ENCODE measurements at places on chromosomes 1 and 21. TPM values are rescaled to one million over a fixed set of nuclear protein-coding genes. Genes with fewer than 3 reads are reported as not detected.

- DNase-seq, result no peak
These were observed 287.5 kb downstream of the HLX start for GRCh38 chr1:221166559-221167318.

DNA sequence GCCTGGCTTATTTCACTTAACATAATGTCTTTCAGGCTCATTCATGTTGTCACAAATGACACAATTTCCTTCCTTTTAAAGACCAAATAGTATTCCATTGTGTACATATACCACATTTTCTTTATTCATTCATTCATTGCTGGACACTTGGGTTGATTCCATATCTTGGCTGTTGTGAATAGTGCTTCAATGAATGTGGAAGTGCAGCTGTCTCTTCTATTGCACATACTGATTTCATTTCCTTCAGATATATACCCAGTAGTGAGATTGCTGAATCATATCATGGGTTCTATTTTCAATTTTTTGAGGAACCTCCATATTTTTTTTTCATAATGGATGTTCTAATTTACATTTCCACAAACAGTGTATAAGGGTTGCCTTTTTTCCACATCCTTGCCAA lies 38.6 kb upstream of the WLS start:
- DNase-seq, result no peak

GRCh38 chr1:168917796-168918195 lies 188.7 kb upstream of the ATP1B1 start:
- no peak for DNase-seq

- DNase-seq, result no peak
These were observed 3.5 kb upstream of the FCMR start for GRCh38 chr1:206925106-206925736.

DNA sequence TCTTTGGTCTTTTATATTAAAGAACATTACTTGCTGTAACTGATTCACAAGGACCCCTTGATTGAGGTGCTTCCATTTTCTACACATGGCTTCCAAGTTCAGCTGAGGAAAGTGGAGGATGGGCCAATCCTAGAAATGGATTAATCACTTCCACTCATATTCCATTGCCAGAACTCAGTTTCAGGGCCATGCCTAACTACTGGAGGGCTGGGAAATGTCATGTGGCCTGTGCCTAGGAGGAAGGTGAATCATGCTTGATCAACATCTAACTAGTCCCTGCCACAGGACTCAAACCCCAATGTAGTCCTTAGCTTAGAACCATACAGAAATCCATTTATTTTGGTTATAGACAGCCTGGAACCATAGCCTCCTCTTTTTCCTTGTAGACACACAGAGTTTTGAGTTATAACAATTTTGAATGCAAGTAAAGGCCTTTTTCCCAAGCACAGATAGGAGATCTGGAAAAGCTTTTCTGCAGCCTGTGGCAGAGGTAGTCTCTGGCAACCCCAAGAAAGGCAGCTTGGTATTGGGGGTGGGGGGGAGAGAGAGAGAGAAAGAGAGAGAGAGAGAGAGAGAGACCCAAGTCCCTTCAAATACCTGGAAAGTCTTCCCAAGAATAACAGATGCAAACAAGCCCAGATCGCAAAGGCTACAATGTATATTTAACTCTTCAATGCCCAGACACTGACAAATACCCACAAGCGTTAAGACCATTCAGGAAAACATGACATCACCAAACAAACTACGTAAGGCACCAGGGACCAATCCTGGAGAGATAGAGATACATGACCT lies 12.5 kb downstream of the MAST2 start:
- DNase-seq, result no peak

- DNase-seq, result peak; percentile 10
These were observed 74.3 kb upstream of the PAX7 start for GRCh38 chr1:18556364-18556763.

DNA sequence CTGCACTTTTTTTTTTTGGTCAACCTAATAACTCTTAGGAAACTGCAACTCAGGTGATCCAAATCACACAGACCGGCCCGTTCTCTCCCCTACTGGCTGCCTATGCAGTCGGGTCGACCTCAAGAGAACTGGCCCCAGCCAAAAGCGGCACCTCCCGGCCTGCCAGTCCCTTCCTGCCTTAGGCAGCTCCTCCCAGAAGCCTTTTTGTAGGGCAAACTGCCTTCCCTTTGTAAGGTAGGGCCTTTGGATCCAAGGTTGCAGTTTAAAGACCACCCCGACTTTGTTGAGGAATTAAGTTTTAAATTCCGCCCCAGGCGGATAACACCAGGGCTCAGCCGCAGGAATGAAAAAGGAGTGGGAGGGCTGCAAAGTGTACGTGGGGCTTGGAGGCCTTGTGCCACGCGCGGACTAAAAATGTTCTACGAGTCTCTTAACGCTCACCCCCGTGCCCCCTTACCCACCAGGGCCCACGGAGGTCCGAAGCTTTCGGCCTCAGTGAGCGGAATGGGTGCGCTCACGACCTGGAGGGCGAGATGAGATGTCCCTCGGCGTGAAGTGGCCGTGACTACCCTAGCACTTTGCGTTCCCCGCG lies 642 bp upstream of the ST3GAL3 start:
- peak; percentile 23 for DNase-seq

- DNase-seq, result no peak
These were observed 22.9 kb downstream of the PRDM2 start for GRCh38 chr1:13722808-13723360.

DNA sequence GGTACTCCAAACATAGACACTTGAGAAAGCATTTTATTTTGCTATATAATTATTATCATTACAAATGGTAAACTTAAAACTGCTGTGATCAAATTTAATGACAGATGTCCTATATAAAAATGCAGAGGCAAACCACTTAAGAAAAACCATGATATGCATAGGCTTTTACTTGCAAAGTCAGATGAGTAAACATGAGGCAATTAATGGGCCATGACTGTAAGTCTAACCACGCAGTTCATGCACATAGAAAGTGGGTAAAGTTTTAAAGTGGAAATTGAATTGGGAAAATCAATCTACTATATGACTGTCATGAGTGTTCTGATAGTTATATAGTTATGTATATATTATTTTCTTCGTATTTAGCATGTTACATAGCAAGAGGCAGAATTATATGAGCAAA lies 219.2 kb downstream of the PTPRC start:
- DNase-seq, result no peak

Gene AZIN2
- total RNA-seq, result 2.6 TPM

Gene TFF3
- not detected for total RNA-seq

Gene OR6K3
- total RNA-seq, result not detected

Gene IFI16
- 60.5 TPM for total RNA-seq

Gene DMRTA2
- 0.32 TPM for total RNA-seq

Gene OR10K1
- total RNA-seq, result not detected

Gene RYR2
- not detected for total RNA-seq

Gene OR2T29
- not detected for total RNA-seq

Gene FAAP20
- total RNA-seq, result 30.3 TPM

All from fibroblast of villous mesenchyme (primary cell).